T-helper 22 cell (primary cell): ENCODE measurements at places on chromosomes 2 and 18.

- no peak for DNase-seq
Measured at GRCh38 chr2:191176801-191177438, 26.1 kb upstream of the STAT4 start.

GRCh38 chr2:32858713-32859112 lies 88.0 kb upstream of the LTBP1 start:
- DNase-seq, result no peak

- no peak for DNase-seq
Measured at GRCh38 chr2:208025814-208026184, 472 bp upstream of the PLEKHM3 start.

DNA sequence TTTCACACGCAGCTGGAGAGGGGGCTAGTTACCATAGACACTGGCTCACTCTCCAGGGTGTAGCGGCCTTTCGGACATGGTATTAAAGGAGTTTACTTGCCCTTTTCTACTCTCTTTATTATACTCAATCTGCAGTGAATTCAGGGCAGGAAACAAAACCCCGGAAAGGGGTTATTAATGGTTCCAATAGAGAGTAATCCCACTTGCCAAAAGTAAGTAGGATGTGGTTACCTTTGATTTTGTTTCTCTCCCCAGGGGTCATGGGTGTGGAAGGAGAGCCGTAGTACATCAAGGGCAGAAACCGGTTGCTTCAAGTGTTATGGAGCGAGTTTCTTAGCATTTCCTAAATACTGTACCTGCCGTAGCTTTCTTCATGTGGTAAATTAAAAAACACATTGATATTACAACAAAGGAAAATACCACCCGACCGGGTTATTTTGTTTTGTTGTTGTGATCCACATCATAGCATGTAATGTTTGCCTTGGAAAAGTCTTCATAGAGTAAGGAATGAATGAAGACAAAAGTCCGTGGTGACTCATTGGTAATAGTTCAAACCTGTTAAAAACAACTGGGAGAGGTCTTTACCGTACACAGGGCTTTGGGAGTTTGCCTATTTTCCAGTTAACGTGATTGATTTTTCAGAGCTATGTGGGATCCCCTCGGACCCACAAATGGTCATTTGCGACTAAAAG lies 71.5 kb downstream of the SLC4A3 start:
- DNase-seq, result no peak

DNA sequence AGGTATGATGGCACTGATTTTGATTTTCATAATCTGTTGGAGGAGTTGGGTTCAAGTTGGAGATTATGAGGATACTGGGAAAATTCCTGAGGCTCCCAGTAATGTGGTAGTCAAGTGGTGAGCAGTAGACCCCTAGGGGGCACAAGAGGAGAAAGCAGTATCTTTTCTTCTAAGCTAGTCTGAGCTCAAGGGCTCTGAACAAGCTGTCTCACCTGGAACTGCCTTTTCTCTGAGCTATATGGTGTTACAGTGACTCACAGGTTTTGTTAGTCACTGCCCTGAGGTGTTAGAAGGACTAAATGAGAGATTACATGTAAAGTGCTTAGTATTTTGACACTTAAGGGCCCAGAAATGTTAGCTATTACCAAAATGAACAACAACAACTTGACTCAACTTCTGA lies 42.2 kb downstream of the CD302 start:
- DNase-seq, result no peak

GRCh38 chr18:48034651-48035555 lies 104.4 kb upstream of the SMAD2 start:
- no peak for DNase-seq

DNA sequence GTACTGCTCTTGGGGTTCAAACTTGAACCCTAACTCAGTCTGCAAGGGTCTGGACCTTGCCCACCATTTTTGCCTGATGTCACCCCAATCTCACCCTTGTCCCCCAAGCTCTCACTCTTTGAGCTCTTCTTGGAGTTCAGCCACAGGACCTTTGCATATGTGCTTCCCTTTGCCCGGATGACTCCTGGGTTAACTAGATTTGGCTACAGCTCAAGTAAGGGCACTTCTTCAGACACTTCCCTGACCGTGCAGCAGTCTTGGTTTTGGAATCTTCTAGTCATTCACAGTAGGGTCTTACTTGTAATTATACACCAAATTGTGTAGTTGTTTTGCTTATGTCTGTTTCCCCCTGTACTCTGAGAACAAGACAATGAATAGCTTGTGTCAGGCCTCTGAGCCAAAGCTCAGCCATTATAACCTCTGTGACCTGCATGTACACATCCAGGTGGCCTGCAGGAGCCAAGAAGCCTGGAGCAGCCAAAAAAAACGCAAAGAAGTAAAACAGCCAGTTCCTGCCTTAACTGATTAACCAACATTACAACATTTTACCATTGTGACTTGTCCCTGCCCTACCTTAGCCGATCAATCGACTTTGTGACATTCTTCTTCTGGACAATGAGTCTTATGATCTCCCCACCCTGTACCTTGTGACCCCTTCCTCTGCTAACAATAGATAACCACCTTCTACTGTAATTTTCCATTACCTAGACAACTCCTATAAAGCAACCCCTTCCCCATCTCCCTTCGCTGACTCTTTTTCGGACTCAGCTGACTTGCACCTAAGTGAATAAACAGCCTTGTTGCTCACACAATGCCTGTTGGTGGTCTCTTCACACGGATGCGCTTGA lies 1.0 kb upstream of the MOGAT1 start:
- no peak for DNase-seq

- DNase-seq, result no peak
Measured at GRCh38 chr2:223731503-223731902, 105.9 kb downstream of the AP1S3 start.

DNA sequence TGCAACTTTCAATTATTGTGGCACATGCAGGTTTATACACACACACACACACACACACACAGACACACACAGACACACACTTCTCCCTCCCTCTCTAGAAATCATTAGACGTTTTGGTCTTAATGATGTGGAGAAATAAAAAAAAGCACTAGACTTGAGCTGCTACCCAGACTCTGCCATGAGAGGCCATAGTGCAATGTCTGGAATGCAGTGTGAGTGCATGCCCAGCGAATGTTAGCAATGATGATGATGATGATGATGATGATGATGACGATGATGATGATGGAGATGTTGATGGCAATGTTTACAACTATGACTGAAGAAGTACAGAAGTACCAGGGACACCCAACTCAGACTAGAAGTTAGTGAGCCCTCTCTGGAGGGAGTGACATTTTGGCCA lies 23.8 kb upstream of the KLHL29 start:
- DNase-seq, result no peak

DNA sequence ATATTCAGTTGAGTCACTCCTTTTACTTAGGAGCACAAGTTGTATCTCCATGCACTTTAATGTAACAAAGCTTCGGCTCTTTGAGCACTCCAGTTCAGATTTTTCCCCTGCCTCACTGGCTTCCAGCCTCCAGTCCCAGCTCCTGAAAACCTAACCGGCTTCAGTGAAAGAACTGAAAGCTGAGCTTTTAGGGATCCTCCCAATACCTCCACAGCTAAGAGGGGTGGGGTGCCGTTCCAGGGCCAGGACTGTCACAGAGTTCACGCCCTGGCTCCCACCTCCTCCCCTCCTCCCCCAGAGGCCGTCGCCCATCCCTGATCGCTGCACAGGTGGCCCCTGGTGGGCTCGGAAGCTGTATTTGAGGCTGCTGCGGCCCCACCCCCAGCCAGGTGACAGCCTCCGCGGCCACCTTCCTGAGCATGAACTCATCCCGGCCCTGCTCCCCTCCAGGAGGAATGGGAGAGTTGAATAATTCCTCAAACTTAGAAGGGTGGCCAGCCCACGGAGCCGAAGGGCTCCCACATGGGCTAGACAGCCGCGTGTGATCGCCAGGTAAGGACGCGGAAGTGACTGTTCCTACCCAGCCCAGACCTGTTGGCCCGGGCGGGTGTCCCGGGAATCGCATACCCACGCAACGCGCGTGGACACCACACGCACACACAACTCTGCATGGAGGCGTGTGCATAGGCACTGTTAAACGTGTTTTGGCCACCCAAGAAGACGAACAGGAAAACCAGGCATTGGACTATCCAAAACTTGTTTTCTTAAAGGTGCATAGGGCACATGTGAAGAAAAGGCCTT lies 1.8 kb downstream of the MYO5B start:
- no peak for DNase-seq

DNA sequence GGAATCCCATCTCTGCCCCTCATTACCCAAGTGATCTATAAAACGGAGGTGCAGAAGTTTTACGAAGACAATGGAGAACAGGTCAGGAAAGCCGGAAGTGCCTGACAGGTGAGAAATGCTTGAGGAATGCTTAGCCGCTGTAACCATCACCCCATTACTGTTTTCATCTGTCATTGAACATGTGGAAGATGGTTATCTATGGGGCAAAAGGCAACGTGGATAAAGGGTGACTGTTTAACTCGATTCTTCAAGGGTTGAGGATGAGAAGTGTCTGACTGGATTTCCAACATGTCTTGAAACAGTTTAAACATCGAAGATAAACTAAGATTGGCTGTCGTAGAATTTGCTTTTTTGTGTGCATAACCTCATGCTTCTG lies 17.3 kb downstream of the HK2 start:
- no peak for DNase-seq
